T-helper 1 cell (primary cell): ENCODE measurements at places on chromosomes 2 and 18.

GRCh38 chr2:26068602-26069298 lies 34.9 kb downstream of the RAB10 start:
- no peak for DNase-seq

- DNase-seq = no peak
Observed at GRCh38 chr2:121088251-121089165, 196.5 kb downstream of the TFCP2L1 start.

- DNase-seq = no peak
Observed at GRCh38 chr2:79114797-79115494, 5.3 kb upstream of the REG1A start.

DNA sequence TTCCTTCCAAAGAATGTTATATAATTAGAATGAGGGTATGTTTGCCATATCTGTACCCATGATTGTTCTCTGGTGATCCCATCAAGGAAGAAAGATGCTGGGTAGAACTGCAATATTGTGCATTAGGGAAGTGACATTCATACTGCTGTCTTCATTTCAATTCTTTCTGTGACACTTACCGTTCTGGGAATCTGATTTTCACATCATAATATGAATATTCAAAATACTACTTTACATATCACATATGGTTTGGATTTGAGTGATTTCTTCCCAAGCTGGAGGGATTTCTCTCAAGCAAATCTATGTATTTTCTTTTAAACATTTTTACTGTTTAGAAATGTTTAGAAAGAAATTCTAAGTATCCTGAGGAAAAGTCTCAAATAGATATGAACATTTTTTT lies 168.4 kb upstream of the DDX18 start:
- no peak for DNase-seq

DNA sequence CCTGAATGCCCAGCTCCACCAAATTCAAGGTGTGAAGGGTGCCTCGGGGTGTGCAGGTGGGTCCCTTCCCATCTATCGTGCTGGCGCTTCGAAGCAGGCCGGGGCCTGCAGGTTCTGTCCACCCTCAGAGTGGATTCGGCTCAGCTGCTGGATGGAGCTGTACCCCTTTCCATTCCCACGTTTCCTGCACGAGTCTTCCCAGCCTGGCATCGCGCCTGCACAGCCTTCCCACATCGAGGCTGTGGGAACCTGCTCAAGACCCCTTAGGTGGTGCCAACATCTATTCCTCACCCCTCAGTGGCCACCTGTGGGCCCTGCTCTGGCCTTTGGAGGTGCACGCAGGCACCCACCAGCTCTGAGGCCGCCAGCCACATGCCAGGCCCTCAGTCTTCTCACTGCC lies 65.7 kb downstream of the PDCL3 start:
- DNase-seq = no peak

GRCh38 chr2:43018179-43019024 lies 208.0 kb downstream of the ZFP36L2 start:
- DNase-seq = no peak

DNA sequence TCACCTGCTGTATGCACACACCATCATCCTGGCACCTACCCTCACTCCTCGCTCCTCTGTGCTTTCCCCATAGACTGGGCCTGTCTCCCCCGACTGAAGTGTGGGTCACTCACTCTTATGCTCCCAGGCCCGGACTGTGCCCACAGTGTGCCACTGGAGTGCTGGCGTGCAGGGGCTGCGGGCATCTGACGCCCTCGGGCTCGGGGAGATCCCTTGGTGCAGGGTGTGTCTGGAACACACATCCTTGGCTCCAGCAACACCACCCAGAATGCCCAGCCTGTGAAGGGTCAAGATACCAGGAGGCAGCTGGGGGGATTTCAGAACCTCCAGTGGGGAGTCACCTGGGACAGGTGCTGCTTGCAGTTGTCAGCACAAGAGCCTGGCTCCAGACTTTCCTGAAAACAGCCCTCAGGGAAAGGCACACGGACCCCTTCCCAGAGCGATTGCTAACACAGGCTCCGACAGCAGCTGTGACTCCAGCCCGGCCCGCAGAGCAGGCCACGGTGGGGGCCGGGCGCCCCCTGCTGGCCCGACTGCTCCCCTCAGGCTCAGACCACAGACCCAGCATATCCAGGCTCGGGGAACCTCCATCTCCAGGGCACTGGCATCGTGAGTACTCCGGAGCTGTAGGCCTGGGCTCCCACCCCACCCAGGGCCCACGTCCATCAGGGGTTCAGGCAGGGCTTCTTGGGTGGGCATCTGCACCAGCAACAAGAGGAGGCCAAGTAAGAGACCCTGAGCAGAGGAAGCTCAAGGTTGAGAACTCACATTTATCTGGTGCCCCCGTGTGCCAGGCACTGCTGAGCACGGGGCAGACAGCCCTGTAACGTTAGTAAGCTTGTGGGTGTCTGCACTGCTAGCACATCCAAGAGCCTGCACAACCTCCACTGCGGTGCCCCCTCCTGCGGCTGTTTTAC lies 8.6 kb downstream of the HS1BP3 start:
- peak; percentile 72 for DNase-seq

- no peak for DNase-seq
Observed at GRCh38 chr2:29502460-29502911, 387.3 kb downstream of the CLIP4 start.

- no peak for DNase-seq
Observed at GRCh38 chr2:112605926-112606325, 21.5 kb downstream of the CHCHD5 start.

DNA sequence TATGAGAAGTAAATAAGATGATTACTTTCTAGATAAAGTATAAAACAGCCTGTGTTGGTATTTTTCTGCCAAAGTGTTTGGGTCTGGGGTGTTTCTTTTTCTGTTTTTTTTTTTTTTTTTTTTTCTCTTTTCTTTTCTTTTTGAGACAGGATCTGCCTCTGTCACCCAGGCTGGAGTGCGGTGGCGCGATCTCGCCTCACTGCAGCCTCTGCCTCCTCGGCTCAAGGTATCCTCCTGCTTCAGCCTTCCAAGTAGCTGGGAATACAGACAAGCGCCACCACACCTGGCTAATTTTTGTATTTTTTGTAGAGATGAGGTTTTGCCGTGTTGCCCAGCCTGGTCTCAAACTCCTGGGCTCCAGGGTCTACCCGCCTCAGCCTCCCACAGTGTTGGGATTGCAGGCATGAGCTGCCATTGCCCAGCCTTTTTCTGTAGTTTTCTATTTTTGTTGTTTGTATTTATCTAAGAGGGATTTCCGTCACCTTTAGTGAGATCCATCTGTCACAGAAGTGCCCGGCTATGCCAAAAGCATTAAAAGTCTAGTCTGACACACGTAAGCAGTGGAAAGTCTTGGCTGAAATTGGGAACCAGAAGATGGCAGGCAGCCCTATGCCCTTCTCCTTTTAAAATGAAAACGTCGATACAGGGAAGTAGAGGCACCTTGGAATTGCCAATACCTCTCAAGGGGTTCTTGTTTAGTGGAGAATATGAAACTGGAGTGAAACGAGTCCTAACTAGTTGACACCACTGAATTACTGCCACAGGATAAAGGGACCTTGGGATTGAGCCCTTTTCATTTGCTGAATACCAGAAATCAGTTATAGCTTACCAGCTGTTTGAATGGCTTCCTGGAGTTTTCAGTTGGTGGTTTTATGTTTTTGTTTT lies 14.0 kb downstream of the UGP2 start:
- no peak for DNase-seq

GRCh38 chr2:233996461-233996860 lies 54.0 kb upstream of the SPP2 start:
- DNase-seq = no peak

DNA sequence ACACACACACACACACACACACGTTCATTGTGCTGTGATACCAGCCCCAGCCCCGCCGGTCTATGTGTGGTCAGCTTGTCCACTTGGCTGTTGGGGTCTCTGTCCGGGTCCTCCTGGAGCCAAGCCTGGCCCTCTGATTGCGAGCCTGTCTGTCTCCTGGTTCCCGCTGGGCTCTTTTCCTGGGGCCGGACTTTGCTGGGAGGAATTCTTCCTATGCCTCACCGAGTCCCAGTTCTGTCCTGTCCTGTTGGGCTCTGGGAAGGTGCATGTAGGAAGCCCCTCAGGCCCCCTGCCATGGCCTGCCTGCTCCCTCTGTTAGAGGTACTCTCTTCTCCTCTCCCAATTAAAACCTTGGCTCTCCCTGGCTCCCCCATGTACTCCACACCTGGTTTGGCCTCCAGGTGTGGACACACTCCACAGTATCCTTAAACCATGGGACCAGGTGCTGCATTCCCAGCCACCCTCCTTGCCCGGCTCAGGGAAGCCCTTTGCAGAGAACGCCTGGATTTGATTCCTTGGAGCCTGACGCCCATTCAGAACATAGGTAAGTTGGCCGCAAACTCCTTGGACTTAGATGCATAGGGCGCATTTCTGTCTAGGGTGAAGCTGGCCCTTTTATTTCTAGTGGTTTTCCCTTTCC lies 42.3 kb downstream of the CABLES1 start:
- DNase-seq = no peak

DNA sequence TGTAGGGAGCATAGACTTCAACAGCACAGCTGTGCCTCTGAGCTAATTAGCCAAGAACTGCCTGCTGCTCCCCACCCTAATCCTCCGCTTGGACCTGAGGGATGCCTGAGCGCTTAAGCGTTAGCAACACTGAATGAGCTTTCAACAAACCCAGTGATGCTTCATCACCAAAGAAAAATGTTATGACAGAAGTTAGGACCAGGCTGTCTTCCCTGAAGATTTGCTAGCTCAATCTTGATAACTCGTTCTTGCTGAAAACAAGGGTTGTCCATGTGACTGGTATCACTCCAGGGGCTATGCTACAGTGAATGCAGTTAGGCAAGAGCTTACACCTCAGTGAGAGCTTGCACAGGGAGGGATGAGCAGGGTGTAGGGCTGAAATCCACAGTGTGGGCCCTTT lies 190.7 kb upstream of the SIX2 start:
- no peak for DNase-seq

GRCh38 chr18:10051877-10052631 lies 138.2 kb downstream of the VAPA start:
- no peak for DNase-seq

GRCh38 chr2:70458661-70459060 lies 95.0 kb downstream of the TGFA start:
- no peak for DNase-seq

DNA sequence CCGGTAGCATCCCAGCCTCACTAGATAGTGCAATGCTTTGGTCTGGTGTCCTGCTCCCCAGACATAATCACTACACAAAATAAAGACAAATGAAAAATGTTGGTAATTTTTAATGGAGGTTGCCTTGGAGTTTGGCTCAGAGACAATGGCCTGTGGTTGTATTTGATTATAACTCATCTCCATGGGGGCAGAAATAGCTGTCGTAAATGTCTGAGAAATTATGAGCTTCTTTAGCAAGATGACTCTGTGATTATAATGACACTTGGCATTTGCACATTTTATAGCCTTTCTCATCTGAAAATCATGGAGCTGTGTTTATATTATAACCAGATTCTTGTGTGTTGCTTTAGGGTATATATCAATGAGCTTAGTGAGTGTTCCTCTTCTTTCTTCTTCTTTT lies 1779.7 kb upstream of the CELF4 start:
- no peak for DNase-seq

GRCh38 chr2:8522687-8523086 lies 159.2 kb upstream of the ID2 start:
- no peak for DNase-seq

- no peak for DNase-seq
Observed at GRCh38 chr2:71473346-71474031, 20.1 kb downstream of the DYSF start.

DNA sequence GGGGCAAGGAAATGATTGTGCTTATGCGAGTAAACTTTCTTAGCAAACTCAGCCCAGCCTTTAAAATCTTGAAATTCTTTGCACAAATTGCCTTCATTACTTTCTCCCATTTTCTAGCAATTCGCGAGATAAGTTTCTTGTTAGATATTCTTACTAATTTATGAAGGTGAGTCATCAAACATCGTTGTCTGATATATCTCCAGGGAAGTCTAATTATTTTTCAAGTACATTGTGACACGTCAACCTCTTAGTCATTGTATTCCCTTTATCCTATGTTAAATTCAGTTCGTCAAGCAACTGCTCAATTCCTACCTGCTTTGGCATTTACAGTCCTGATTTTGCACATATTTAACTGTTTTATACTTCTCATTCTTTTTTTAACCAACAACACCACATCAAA lies 854.5 kb upstream of the CRIM1 start:
- DNase-seq = no peak

- DNase-seq = no peak
Observed at GRCh38 chr2:46163098-46163430, 134.1 kb upstream of the EPAS1 start.

- no peak for DNase-seq
Observed at GRCh38 chr18:38454764-38455469, 889.3 kb upstream of the CELF4 start.

GRCh38 chr2:132825601-132826000 lies 155.6 kb upstream of the LYPD1 start:
- DNase-seq = no peak

DNA sequence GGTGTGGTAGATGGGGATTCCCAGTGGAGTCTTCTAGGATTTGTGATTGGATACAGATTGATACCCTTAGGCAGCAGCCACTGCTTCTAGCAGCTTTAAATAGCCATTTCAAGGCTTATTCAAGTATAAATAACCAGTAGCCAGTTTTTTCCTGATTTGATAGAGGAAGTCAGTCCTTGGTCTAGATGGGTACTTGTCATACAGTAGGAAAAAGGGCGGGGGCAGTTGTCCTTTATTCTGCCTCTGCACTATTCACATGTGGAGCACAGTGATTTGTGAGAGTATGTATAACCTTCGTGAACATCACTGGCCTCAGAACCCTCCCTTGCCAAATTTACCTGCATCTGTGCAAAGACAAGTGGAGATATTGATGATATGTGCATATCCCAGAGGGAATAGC lies 6.8 kb downstream of the PPP1CB start:
- DNase-seq = no peak

DNA sequence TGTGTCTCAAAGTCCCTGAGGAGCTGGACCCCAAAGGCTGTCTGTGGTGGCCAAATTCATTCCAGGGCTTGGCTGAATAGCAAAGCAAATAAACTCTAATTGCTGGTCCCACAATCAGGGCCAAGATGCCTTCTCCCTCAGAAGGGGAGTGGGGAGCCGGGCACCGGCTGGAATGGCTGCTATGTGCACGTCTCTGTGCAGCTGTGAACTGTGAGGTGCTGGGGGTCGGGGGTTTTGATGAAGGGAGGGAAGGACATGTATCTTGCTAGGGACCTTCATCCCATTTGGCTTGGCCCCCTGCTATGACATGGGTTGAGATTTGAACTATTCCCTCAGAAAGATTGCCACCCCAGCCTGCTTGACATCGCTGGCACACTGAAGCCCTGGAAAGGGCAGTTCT lies 60.4 kb downstream of the CIB4 start:
- no peak for DNase-seq

DNA sequence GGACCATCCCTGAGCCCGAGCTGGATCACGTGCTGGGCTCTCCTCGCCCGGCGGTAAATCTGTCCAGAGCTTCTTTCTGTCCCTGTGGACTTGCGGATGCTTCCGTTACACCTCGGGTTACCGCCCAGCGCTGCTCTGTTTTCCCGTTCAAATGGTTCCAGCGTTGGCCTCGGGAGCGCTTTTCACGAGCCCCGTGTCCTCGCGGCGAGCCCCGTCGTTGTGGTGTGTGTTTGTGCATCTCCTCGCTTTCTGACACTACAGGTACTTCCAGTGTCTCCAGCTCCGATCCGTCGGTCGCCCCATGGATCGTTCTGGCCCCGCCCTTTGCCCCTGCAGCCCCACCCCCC lies 77.4 kb downstream of the RTP5 start:
- no peak for DNase-seq

- DNase-seq = no peak
Observed at GRCh38 chr2:32783933-32784332, 156.1 kb downstream of the TTC27 start.
